ENCODE measurements at places on chromosomes 5 and 9. TPM values are rescaled to one million over a fixed set of nuclear protein-coding genes. Genes with fewer than 3 reads are reported as not detected.
A peak's percentile ranks its signal among the peaks of the same experiment; 100 is the strongest.

Gene PRDM9
- not detected for total RNA-seq

Gene FAM78A
- 2.1 TPM for total RNA-seq

Gene PCDHA10
- 12.2 TPM for total RNA-seq

- no peak for DNase-seq
These were observed 17.2 kb downstream of the TENT4A start for GRCh38 chr5:6730407-6730806.

DNA sequence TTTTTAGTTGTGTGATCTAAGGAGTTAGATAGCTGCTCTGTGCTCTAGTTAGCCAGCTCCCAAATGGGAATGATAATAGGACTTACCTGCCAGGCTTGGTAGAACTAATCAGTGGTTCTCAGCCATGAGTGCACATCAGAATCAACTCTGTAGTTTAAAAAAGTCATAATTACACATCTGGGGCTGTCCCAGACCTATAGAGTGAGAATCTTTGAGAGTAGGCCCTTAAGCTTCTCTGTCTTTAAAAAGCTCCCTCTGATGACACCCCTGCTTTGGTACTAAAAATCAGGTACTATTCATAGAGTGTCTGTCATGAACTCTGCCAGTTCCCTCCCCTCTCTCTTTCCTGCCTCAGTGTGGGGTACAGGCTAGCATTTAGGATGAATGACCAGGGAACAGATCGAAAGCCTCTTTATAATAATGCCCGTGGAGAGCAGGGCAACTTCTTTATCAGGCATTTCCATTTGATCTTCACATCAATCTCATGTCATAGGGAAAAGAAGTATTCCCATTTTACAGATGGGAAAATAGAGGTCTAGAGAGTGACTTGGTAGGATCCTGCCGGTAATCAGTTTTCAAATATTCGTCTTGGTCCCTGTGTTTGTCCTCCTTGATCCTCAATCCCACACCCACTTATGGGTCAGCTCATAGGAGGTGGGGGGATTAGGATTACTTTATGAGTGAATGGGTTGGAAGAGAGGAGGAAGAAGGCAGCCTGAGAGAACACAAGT is 15.3 kb downstream of the PPARGC1B start:
- no peak for DNase-seq

Gene DRD1
- total RNA-seq = not detected

DNA sequence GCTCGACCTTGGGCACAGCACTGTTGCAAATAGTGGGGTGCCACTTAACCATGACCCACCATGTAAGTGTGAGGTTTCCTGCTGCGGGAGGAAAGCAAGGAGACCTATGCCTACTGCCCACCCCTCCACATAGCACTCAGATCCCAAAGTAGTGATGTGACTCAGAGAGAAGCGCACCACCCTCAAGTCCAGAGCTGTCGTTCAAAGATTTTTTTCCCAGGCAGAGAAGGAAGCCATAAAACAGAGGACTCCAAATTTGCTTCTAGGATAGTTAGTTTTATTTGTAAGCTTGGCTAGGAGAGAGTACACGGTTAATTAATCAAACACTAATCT is 19.3 kb downstream of the UGT3A1 start:
- DNase-seq = no peak

Gene MLLT3
- total RNA-seq = 14.8 TPM

GRCh38 chr9:21965401-21965951 is 28.7 kb downstream of the CDKN2A start:
- DNase-seq = peak; percentile 84

GRCh38 chr5:50947906-50948683 is 281.7 kb downstream of the PARP8 start:
- no peak for DNase-seq

GRCh38 chr9:32723789-32724325 is 59.5 kb upstream of the TMEM215 start:
- DNase-seq = no peak

GRCh38 chr5:107011605-107012004 is 659.1 kb downstream of the EFNA5 start:
- no peak for DNase-seq

Gene WDR5
- total RNA-seq = 56.6 TPM

Gene EDIL3
- 59.9 TPM for total RNA-seq

Gene HTR1A
- 4.7 TPM for total RNA-seq

- DNase-seq = no peak
These were observed 30.9 kb downstream of the YIPF5 start for GRCh38 chr5:144139586-144139985.

- DNase-seq = no peak
These were observed 206.0 kb downstream of the ARRDC3 start for GRCh38 chr5:91177085-91177484.

Gene RGS14
- total RNA-seq = 39.3 TPM

DNA sequence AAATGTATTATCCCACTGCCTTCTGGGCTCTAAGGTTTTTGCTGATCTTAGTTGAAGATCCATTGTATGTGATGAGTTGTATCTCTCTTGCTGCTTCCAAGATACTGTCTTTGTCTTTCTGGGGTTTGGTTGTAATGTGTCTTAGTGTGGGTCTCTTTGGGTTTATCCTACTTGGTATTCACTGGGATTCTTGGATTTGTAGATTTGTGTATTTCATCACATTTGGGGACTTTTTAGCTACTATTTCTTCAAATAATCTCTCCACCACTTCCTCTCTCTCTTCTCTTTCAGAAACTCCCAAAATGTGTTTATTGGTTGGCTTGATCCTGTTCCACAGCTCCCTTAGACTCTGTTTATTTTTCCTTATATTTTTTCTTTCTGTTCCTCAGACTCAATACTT is 26.5 kb downstream of the IL31RA start:
- DNase-seq = no peak

GRCh38 chr9:2163231-2163885 is 148.2 kb downstream of the SMARCA2 start:
- no peak for DNase-seq
